ENCODE measurements at places on chromosomes 7 and 10.
A peak's percentile ranks its signal among the peaks of the same experiment; 100 is the strongest.

GRCh38 chr10:96309628-96310320, 5.5 kb downstream of the DNTT start:
- no peak for DNase-seq

DNA sequence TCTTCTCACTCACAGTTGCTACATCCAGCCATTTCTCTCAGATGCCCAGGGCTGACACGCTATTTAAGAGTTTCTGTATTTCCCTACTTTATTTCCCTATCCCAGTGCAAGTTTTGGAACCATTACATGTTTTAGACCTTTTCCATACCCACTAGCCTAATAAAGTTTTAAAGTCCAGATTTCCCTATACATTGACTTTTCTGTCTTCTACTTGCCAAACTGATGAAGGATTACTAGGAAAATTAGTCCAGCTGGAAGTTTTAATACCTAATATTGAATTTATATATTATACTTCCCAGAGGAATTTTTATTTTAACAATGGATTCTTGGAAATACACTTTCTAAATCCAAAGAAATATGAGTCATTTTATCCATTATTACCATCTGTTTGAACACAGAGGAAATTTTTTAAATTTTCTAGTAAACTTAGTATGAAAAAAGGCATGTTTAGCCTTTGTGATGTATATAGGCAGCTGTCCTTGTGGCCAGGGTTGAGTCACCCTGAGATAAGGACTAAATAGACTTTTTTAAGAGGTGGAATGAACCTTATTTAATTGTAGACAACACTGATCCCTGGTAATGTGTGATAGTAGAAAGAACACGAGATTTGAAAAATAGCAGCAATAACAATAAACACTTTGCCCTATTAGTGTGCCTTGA, 205.0 kb downstream of the TFEC start:
- DNase-seq = no peak

DNA sequence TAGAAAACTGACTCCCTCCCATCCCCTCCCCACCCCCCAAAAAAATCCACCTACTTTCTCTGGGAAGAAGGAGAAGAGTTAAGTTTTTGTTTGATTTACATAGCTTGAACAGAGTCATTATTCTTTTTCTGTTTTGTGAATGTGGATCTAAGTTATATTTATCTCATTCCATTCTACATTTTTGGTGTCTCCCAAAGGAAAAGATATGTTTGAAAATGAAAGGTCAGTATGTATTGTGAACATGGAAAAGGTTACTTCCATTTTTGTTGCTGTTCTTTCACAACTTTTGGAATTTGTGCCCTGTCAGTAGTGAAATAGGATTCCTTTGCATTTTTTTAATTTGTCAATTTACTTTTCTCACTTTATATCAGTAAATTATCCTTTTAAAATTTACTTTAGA, 547.9 kb downstream of the SUGCT start:
- no peak for DNase-seq

DNA sequence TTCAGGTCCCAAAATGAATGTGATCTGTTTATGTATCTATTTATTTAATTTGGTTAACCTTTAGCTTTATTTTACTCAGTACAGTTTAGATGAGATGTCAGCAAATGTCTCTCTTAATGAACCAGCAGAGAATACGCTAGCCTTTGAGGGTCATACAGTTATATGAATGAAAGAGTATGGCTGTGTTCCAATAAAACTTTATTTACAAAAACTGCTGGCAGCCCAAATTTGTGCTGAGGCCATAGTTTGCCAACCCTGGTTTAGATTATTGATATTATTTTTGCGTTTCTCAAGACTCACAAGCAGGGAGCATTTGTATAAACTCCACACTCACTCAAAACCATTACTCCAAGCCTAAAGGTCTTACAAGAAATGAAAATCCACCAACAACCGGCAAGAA, 323.4 kb upstream of the NRP1 start:
- no peak for DNase-seq

DNA sequence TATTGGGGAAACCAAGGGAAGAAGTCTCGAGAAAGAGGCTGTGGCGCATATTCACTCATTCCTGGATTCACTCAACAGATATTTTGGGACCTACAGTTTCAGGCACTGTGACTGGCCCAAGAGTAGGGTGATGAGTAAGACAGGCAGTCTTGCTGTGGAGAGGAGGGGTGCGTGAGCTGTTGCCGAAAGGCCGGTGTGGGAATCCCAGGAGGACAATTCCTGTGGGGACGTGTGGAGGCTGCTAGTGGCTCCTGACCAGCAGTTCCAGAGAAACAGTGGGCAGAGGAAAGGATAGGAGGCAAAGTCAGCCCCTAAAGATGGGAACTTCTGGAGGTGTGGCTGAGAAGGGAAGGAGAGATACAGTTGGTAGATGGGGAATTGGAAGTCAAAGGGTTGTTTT, 59.3 kb upstream of the GRB10 start:
- no peak for DNase-seq

- DNase-seq = no peak
Measured at GRCh38 chr10:14146501-14146900, 184.2 kb downstream of the FRMD4A start.

DNA sequence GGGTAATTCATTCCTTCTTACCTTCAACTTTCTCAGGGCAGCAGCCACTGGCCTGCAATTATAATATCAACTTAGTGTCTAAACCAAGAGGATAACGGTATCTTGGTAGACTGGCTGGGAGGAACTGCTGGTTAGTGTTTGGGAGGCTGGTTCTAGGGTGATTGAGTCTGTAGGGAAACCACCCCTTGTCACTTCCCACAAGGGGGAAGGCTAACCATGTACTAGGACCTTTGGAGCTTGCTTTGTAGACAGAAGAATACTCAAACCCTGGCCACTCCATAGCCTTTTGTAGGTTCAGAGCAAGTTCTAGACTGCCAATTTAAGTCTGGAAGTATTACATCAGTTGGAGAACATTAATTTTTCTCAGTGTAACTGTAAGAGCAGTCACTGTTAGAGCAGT, 51.3 kb downstream of the NHLRC2 start:
- DNase-seq = no peak

GRCh38 chr7:140146574-140146973, 30.2 kb downstream of the KDM7A start:
- DNase-seq = no peak

DNA sequence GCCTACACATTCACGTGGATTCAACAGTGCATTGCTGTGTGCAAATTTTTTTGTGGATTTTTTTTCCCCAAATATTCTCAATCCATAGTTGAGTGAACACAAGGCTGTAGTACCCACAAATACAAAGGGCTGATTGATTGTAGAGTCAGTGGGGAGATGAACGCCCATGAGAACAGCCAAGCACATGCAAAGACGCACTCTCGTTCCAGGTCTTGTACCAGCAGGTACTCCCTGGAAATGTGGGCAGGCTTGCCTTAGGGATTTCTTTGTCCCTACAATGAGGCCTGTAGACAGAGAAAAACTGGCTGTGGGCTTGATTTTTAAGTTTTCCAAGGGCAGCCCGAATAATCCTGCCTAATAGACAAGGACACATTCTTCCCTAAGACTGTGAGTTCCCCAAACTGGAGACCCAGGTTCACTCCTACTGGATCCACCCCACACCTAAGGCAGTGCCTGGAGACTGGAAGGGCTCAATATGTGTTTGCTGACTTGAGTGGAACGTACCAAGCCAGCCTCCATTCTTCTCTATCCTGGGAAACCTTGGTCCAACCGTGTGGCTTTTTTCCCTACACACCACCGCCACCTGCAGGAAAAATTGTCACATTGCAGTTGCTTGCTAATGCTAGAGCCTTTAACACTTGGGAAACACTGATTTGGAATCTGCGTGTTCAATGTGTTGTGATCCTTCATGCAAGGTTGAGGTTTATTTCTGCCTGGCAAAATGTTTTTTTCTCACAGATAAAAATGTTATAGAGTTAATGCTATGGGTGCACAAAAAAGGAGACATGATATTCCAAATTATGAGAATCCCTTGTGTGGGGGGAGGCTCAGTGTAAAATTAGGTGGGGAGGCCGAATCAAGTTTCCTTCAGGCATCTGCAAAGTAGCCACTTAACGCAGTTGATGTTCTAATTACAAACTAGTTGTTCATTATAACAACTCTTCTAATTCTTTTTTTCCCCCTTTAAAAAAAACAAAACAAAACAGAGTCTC, 49.3 kb downstream of the PPP1R17 start:
- DNase-seq = peak; percentile 77

- DNase-seq = peak; percentile 40
Measured at GRCh38 chr7:117807676-117808075, 65.6 kb downstream of the CTTNBP2 start.

Measured in retina (tissue), 1 donor.